ENCODE measurements at places on chromosomes 1 and 21.

- no peak for DNase-seq
Measured at GRCh38 chr1:230145953-230146476, 79.0 kb downstream of the GALNT2 start.

DNA sequence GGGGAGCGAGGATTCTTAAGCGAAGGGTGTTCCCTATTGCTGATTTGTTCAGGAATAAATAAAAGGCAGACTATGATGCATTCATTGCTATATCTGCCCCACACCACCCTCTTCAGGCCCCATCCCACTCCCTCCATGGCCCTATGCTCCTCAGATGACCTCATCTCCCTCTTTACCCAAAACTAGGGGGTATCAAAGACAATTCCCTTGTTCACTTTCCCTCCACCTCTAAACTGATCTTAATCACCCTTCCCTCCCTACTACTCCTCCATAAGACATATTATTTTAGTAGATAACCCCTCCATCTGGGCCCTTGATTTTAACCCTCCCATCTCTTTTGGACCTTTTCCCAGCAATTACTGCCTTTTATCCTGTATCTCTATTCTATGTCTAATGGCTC, 434.9 kb upstream of the RUNX1 start:
- no peak for DNase-seq

DNA sequence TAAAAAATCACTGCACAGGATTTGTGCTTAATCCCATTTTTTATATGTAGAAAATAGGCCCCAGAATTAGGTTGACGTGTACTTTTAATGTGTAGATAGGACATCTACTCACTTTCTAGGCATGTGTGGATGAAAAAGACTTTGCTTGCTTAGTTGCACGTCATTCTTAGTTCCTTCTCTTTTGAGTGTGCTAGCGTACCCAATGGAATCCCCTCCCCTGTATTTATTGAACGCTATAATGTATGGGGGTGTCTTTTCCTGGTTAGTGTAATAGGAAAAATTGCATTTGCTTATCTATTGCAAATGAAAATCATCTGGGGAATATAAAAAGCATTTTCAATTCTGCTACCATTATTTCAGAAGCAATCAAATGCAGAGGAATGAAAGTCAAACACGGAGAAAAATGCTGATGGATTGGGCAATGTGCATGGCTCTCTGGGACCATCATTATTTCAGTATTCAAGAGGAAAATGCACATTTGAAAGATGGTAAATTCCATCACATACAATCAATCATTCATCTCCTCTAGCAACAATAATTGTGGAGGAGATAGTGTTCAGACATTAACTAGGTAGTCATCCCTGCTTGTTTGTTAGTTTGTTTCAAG, 277.0 kb upstream of the B3GALT2 start:
- no peak for DNase-seq

- DNase-seq: no peak
Measured at GRCh38 chr1:214838351-214838750, 235.4 kb downstream of the CENPF start.

All from activated CD8-positive, alpha-beta memory T cell treated with anti-CD3 and anti-CD28 coated beads for 1 hour (primary cell).